ENCODE measurements at places on chromosomes 5 and 9. TPM values are rescaled to one million over a fixed set of nuclear protein-coding genes. Genes with fewer than 3 reads are reported as not detected.

The GARIN3 gene
- total RNA-seq, result not detected

The ADAMTS19 gene
- total RNA-seq, result not detected

The MTAP gene
- total RNA-seq, result 42.3 TPM

The CA9 gene
- total RNA-seq, result not detected

The PLEKHG4B gene
- not detected for total RNA-seq

The SCGB3A2 gene
- not detected for total RNA-seq

The ZSWIM6 gene
- 5.9 TPM for total RNA-seq

The BTNL3 gene
- total RNA-seq, result not detected

The PHYHD1 gene
- 2.9 TPM for total RNA-seq

The STPG3 gene
- not detected for total RNA-seq

The SH3GL2 gene
- not detected for total RNA-seq

The OR1L1 gene
- total RNA-seq, result not detected

The ANKRD55 gene
- 7.5 TPM for total RNA-seq

The PCDHA1 gene
- not detected for total RNA-seq

The MARCOL gene
- not detected for total RNA-seq

The MACROH2A1 gene
- 304 TPM for total RNA-seq

The TMEM215 gene
- total RNA-seq, result not detected
